Activated naive CD8-positive, alpha-beta T cell treated with anti-CD3 and anti-CD28 coated beads, Interleukin-2, amount 50 U/mL, for 16 hours (primary cell): ENCODE measurements at places on chromosomes 12 and 14.

GRCh38 chr14:95190857-95191256 lies 33.5 kb upstream of the DICER1 start:
- DNase-seq = no peak

- DNase-seq = peak; percentile 38
Observed at GRCh38 chr12:131830914-131831571, 2.9 kb downstream of the MMP17 start.

GRCh38 chr14:55533960-55534359 lies 46.0 kb upstream of the KTN1 start:
- no peak for DNase-seq

DNA sequence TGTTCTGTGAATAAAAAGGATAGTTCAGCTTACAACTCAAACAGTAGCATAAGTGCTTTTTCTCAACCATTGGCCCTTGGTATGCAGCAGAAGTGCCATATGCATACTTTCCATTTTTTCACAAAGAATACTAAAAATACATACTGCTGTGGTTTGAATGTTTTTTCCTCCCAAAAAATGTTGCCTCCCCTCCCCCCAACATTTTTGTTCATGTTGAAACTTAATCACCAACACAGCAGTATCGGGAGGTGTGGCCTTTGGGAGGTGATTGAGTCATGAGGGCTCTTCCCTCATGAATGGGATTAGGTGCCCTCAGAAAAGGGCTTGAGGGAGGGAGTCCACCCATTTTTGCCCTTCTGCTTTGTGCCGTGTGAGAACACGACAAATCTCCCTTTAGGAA lies 198.6 kb downstream of the ESR2 start:
- DNase-seq = no peak

- DNase-seq = no peak
Observed at GRCh38 chr14:94926176-94926575, 156.3 kb upstream of the GSC start.

DNA sequence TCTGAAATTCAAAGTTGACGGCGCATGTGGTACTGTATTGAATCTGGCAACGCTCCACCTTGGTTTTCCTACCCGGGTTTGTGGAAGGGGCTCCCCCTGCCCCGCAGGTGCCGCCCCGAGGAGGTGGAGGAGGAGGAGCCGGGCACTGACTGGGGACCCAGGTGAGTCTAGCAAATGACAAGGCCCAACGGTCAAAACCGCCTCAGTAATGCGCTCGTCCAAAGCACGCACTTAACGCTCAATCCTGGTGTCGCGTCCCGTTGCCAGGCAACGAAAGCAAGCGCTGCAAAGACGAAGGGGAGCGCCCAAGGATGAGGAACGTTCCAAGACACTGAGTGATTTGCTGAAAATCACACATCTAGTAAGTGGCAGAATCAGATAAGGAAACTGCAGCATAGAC lies 24.0 kb upstream of the CLEC4E start:
- DNase-seq = no peak

DNA sequence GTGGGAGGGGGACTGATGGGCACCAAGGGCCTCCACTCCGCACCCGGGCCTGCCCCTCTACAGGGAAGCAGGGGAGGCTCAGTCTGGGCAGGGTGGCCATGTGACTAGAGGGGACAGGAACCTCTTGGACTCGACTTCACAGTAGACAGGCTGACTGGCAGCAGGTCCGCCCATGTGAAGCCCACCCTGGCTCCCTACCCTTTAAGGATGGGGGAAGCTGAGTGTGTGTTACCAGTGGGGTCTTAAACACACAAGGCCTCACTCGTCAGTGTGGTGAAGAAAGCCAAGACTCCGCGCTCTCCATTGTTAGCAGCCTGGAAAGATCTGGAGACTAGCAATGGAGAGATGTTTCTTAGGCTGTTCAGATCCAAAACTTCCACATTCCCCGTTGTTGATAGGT lies 52.4 kb downstream of the ANAPC7 start:
- no peak for DNase-seq

DNA sequence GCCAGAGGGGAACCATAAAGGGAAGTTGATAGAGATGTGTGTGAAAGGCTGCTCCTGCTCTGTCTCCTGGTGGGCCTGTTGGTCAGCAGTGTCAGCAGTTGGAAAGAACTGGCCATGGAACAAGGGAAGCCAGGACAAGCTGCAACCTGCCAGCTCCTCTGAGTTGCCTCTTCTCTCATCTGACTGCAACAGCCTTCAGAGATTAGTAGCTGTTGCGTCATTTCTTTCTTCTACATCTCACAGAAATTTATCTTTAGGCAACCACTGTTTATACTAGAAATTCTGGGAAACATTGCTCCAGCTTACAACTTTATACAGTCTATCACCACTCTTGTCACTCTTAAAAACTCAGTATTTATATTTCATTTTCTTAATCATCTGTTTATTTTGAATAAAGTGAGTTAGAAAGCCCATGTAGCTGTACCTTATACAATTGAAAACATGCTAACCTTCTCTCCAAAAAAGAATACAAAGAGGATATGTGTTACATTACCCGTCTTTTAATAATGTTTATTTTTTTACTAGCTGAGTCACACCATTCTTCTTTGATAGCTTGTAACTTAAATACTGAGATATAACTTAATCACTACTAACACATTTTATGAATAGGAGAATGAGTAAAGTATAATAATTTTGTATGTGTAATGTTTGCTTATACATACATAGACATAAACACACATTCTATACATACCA lies 224.2 kb downstream of the LRFN5 start:
- no peak for DNase-seq

DNA sequence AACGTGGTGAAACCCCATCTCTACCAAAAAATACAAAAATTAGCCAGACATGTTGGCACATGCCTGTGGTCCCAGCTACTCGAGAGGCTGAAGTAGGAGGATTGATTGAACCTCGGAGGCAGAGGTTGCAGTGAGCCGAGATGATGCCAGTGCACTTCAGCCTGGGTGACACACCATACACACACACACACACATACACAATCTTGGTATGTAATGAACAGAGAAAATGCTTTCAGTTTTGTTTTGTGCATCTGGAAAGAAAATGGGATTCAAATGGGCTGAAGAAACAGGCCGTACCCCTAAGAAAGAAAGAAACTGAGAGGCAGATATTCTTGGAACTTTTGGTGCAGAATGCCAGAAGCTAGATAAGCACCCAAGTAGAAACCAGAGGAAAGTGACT lies 107.2 kb downstream of the PDE3A start:
- DNase-seq = no peak

GRCh38 chr12:131250028-131250950 lies 296.6 kb downstream of the ADGRD1 start:
- no peak for DNase-seq

- no peak for DNase-seq
Observed at GRCh38 chr12:12156116-12156515, 85.4 kb downstream of the BCL2L14 start.

DNA sequence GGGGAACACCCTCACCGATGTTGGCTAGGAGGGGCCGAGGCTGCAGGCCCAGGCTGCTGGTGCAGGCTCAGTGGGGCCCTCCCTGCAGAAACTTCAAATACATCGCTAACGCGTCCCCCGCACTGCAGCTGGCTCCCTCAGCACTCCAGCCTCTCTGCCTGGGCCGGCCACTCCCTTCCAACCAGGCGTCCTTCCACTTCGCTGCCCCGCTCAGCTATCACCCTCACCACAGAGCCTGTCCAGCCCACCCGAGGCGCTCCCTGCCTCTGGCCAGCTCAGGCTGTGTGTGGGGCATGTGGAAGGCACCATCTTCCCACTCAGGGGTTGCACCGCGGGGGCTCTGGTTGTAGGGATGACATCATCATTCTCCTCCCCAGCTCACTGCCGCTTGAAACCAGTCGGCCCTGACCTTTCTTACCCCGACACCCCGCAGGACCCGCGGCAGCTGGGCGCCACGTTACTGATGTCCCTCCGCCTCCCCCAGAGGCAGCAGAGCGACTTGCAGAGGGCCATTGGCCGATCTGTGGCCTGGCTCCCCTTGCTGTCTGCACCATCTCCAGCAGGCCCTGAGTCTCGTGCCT lies 199.9 kb upstream of the RTL1 start:
- no peak for DNase-seq

DNA sequence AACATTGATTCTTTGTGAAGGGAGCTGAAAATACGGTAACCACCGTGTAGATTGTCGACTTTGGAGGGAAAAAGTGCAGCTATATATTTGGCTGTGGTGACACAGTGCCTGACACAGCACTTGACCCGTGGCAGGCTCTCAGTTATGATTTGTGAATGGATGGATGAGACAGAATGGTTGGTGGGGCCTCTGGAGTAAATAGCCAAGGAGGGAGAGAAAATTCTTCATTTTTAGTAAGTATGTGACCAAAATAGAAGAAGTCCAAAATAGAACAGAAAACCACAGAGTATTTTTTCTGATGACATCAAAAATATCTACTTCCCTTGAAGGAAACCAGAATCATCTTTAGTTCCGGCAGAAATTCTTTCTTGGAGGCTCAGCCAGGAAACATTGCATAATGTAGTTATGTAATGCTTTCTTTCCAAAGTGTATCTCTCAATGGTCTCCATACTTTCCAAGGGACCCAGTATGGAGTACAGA lies 82.0 kb upstream of the WSCD2 start:
- DNase-seq = no peak
